Esophagus muscularis mucosa (tissue), 4 donors: ENCODE measurements at places on chromosomes 3 and 15. TPM values are rescaled to one million over a fixed set of nuclear protein-coding genes. Genes with fewer than 3 reads are reported as not detected.

The APBA2 gene
- 8.3 TPM for total RNA-seq

The CFAP20DC gene
- total RNA-seq = not detected

The ALDH1A3 gene
- total RNA-seq = 72.8 TPM

The CCNB2 gene
- total RNA-seq = 1.6 TPM

The LINGO1 gene
- 2.2 TPM for total RNA-seq

The TRIM42 gene
- total RNA-seq = not detected

The FAH gene
- total RNA-seq = 14.9 TPM

The LIPC gene
- 0.33 TPM for total RNA-seq

The NMNAT3 gene
- 15.6 TPM for total RNA-seq

The LRRC31 gene
- total RNA-seq = not detected

The RBP2 gene
- not detected for total RNA-seq

DNA sequence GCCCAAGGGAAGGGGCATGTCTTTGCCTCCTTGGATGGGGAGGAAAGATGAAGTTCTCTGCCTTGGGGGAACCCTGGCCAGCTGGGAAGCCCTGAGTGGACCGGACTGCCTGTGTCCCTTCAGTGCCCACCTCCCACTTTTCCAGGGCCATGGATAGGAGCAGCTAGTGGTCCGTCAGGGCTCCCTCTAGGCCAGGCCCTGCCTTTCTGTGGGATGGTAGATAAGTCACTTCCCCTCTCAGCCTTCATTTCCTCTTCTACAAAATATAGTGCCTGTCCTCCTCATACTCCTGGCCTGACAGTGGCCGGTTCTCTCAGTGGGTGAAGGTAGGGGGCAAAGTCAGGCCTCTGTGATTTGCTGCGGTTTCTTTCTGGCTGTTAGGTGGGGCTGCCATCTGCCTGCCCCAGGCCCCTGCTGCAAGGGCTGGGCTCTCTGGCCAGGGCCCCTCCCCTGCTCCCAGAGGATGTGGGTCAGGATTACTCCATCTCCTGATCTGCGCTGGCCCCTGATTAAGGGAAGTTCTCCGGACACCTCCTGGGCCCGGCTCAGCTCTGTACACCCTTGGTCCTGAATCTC is 1.4 kb downstream of the PLEKHO2 start:
- H3K4me1 ChIP-seq = peaks cover 69% of the 10 kb centered on the region
- H3K27ac ChIP-seq = peak overlapping the region; percentile 98
- peaks cover 7% of the 10 kb centered on the region for H3K36me3 ChIP-seq
- DNase-seq = no peak
- peak overlapping the region; percentile 100 for H3K4me3 ChIP-seq

DNA sequence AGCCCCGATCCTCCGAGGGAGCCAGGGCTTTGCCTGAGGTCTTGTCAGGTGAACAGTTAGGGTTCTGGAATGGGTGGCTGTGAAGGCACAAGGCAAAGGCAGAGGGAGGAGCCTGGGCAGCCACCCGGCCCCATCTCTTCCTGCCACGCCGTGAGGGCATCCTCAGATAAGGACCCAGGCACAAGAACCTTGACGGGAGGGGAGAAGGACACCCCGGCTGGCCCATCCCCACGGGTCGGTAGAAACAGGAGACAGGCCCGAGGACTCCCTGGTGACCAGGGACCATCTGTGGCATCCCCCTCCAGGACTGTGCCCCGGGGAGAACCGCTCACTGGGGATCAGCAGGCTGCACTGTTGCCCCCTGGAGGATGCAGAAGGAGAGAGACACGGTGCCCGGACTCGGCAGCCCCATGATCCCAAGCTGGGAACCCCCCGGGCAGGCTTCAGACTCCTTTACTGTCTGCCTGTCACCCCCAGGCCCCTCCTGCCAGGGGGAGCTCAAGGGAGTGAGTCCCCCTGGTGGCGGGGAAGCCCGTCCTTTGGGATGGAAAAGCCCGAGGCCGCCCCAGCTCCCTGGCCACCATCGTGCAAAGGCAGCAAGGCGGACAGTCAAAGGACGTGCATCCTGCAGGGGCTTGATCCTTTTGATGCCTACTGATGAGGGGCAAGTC is 12.3 kb upstream of the PCSK6 start:
- DNase-seq = peak; percentile 86
- H3K27me3 ChIP-seq = no peaks in the 10 kb centered on the region
- no peaks in the 10 kb centered on the region for H3K36me3 ChIP-seq
- peaks cover 16% of the 10 kb centered on the region for H3K4me1 ChIP-seq
- no peak overlapping the region for H3K27ac ChIP-seq
- no peak overlapping the region for H3K4me3 ChIP-seq

- H3K27ac ChIP-seq = peak overlapping the region; percentile 67
- DNase-seq = no peak
- peaks cover 48% of the 10 kb centered on the region for H3K4me1 ChIP-seq
- no peaks in the 10 kb centered on the region for H3K27me3 ChIP-seq
Observed at GRCh38 chr3:15291589-15292541, 40.5 kb downstream of the SH3BP5 start.

DNA sequence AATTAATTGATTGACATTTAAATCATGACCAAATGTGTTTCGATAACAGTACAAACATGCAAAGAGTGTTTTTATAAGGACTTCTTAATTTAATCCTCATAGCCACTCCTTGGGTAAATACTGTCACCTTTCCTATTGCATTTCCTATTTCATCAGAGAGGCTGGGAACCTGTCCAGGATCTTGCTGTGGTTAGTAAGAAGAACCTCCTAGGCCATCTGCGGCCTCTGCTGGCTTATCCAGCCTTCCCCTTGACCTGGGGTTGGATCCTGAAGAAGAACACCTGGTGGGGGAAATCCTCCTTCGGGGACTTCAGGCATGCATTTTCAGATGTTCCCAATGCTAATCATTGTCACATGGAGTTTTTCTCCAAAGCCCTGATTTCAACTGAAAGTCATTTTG is 25.5 kb downstream of the GLDN start:
- H3K4me3 ChIP-seq = no peak overlapping the region

GRCh38 chr3:194560047-194560446 is 73.2 kb downstream of the TMEM44 start:
- no peak for DNase-seq
- peaks cover 10% of the 10 kb centered on the region for H3K4me1 ChIP-seq
- no peaks in the 10 kb centered on the region for H3K27me3 ChIP-seq

GRCh38 chr3:195886181-195887141 is 21.9 kb downstream of the TNK2 start:
- no peaks in the 10 kb centered on the region for H3K27me3 ChIP-seq
- peaks cover 39% of the 10 kb centered on the region for H3K4me1 ChIP-seq
- H3K4me3 ChIP-seq = no peak overlapping the region
- no peak for DNase-seq
- H3K36me3 ChIP-seq = peaks cover 40% of the 10 kb centered on the region

DNA sequence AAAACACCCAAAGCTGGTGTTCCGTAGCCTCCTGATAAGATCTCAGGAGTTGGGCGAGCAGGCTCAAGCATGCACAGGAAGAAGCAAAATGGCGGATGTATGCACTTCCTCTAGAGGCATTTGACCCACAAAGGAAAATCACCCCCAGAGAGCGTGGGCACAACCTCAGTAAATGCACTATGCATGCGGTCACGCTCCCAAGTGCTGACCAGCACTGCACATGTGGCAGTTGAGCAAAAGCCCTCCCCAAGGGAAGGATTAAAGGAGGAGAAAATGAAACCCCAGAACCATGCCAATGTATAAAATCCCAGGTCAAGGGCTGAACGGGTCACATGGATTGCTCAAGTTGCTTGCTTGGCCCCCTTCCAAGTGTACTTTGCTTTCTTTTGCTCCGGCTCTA is 289.4 kb upstream of the IGF1R start:
- H3K27me3 ChIP-seq = no peaks in the 10 kb centered on the region
- no peak overlapping the region for H3K4me3 ChIP-seq
- no peaks in the 10 kb centered on the region for H3K36me3 ChIP-seq
- H3K4me1 ChIP-seq = no peaks in the 10 kb centered on the region
- H3K27ac ChIP-seq = no peak overlapping the region

- no peak overlapping the region for H3K27ac ChIP-seq
- H3K4me1 ChIP-seq = peaks cover 51% of the 10 kb centered on the region
- no peak for DNase-seq
- H3K4me3 ChIP-seq = no peak overlapping the region
Observed at GRCh38 chr15:95261546-95261945, 1030.2 kb downstream of the MCTP2 start.

DNA sequence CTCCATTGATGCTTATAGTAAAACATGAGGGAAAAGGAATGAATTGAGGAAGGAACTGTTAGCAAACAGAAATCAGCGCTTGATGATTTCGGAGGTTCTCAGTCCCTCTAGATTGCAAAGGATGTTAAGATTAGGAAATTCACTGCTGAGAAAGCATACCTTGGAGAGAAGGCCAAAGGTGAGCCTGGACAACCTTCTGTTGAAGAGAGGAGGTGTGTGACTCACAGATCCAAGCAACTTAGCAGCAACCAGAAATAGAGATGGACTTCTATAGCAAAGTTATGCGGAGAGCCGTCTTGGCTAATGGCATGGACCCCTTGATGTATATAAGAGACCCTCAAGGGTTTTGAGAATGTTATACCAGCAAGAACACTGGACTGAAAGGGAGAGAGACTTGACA is 114.3 kb downstream of the EEFSEC start:
- no peak overlapping the region for H3K27ac ChIP-seq
- no peak for DNase-seq
- H3K4me1 ChIP-seq = peaks cover 13% of the 10 kb centered on the region

DNA sequence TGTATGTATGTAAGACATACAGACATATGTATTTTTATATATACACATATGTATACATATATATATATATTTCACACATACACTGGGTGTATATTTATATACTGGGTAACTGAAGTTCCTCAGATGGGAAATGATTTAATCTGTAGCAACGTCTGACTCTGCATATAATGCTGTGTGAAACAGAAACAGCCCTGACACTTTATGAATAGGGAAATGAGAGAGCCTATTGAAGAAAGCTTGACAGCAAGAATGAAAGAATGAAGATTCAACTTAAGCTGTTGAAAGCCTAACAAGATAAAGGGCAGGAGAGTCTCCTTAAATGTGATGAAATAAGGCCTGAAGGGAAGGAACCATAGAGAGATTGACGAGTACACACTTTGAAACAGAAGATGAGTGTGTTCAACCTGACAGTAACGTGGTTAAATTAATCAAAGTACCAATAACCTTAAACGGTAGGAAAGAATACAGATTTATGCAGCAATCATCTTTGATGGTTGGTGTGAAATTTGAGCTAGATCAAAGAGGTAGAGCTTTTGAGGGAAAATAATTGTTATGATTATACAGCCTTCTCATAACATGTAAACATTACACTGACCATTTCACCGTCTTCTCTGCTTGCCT is 169.9 kb downstream of the MECOM start:
- no peak overlapping the region for H3K4me3 ChIP-seq
- no peaks in the 10 kb centered on the region for H3K4me1 ChIP-seq
- no peaks in the 10 kb centered on the region for H3K36me3 ChIP-seq
- no peak overlapping the region for H3K27ac ChIP-seq
- no peaks in the 10 kb centered on the region for H3K27me3 ChIP-seq

DNA sequence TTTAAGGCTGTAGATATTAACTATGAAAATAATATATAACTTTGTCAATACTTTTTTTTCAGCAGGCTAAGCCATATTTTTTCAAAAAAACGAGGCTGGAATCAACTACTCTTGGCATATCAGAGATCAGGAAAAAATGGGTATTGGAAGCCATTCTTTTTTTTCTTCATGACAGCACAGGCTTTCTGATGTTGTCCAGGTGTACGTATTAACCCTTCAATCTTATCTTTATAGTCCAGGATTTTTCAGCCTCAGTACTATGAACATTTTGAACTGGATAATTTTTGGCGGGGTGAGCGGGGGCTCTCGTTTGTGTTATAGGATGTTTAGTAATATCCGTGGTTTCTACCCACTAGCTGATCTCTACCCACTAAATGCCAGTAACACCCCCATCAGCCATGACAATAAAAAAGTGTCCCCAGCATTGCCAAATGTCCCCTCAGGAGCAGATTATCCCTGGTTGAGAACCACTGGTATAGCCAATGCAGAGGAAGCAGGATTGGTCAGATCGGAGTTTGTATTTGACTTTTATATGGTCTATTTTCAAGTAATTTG is 52.0 kb downstream of the PLCL2 start:
- H3K4me3 ChIP-seq = no peak overlapping the region
- no peaks in the 10 kb centered on the region for H3K27me3 ChIP-seq
- no peak for DNase-seq
- H3K36me3 ChIP-seq = no peaks in the 10 kb centered on the region

DNA sequence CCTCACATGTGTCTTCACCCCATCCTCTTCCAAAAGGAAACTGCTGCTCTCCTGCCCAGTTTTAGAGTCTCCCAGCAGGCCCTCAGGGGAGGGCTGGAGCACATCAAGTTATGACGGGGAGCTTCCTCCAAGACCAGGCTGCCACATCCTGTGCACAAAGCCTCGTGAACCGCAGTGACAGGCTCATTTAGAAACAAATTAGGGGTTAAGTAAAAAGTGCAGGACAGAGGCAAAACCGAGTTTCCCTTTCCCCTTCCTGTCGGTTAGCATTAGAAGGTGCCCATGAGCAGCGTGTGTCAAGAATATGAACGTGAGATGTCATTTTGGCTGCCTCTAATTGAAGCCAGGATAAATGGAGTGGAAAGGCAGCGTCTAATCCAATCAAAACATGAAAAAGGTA is 199.7 kb downstream of the ARRDC4 start:
- H3K27me3 ChIP-seq = no peaks in the 10 kb centered on the region
- no peak overlapping the region for H3K27ac ChIP-seq
- H3K4me1 ChIP-seq = no peaks in the 10 kb centered on the region

DNA sequence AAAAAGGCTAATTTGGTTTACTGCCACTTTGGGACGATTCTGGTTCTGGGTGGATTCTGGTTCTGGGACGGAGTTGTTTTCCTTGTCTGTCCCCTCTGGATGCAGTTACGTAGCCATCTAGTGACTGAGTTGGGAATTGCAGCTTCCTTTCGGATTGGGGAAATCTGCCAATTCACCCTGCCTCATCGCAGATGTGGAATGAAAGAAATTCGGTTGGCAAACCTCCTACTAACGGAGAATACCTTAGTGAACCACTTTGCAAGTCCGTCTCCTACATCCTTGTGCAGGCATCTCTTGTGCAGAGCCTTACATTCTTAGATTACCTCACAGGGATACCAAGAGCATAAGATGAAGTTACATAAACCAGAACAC is 31.5 kb upstream of the AP4E1 start:
- DNase-seq = peak; percentile 95
- no peaks in the 10 kb centered on the region for H3K27me3 ChIP-seq

DNA sequence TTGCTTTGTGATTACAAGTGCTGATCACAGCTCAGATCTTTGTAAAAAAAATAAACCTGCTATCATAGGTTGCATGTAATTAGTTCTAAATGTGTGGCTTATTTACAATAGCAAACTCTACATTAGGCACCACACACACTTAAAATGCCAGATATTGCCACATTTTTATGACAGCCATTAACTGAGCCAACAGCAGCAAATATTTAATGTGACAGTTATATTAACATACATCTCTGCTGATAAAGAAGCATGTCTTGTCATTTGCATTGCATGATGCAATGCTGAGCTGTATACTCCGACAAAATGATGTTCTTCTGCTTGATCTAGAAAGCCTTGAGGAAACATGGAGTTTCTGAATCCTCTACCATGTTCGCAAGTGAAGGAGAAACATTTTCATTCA is 273.6 kb upstream of the VEPH1 start:
- no peaks in the 10 kb centered on the region for H3K4me1 ChIP-seq
- H3K36me3 ChIP-seq = no peaks in the 10 kb centered on the region
- no peak overlapping the region for H3K27ac ChIP-seq
- H3K4me3 ChIP-seq = no peak overlapping the region
- H3K27me3 ChIP-seq = no peaks in the 10 kb centered on the region
- no peak for DNase-seq
